ENCODE measurements at places on chromosomes 13 and 19. TPM values are rescaled to one million over a fixed set of nuclear protein-coding genes. Genes with fewer than 3 reads are reported as not detected.

Gene MEDAG
- not detected for total RNA-seq

GRCh38 chr19:2176337-2176994, 12.7 kb downstream of the DOT1L start:
- peaks cover 67% of the 10 kb centered on the region for H3K36me3 ChIP-seq
- no peaks in the 10 kb centered on the region for H3K27me3 ChIP-seq
- H3K4me3 ChIP-seq, result no peak overlapping the region
- no peak overlapping the region for H3K27ac ChIP-seq

DNA sequence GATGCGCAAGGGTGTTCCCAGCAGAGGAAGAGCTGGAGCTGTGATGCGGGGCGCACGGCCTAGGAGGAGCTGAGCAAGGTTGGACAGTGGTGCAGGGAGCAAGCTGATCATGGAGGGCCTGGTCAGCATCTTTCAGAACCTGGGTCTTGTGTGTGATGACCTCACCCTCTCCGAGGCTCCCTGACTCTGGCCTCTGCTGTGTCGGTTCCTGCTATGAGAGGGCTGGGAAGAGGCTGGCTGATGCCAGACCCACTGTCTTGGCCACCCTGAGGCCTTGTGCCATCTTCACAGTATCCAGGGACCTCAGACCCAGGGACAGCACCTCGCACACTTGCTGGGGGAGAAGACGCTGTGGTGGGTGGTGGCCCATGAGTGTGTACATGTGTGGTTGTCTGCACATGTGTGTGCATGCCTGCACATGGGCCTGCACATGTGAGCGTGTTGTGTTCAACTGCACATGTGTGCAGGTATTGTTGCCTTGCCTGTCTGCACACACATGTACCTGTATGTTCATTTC, 16.5 kb upstream of the C13orf46 start:
- H3K4me1 ChIP-seq, result no peaks in the 10 kb centered on the region
- no peaks in the 10 kb centered on the region for H3K27me3 ChIP-seq
- no peak overlapping the region for H3K4me3 ChIP-seq
- no peak overlapping the region for H3K27ac ChIP-seq
- no peak for DNase-seq

DNA sequence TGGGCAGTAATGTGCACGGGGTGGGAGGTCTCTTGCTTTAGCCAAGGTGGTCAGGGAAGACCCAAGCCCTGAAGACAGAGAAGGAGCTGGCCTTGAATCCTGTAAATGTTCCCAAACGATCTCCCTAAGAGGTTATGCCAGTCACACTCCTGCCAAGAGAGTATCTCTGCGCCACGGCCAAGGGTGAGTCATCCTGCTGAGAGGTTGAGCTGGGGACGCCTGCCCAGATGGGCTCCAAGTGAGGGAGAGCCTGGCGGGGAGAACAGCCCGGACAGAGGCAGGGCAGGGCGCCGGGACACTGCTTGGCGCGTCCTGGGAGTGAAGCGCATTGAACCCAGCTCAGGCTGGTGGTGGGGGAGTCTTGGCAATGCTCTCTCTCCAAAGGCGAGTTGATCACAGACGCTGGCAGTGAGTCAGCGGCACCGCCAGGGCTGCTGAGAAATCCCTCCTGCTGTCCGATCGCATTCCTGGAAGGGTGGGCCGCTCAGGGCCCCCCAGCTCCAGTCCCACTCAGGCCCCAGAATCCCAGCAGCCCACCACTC, 16.4 kb downstream of the SULT2B1 start:
- H3K4me1 ChIP-seq, result peaks cover 16% of the 10 kb centered on the region
- H3K4me3 ChIP-seq, result no peak overlapping the region
- peak; percentile 60 for DNase-seq
- H3K36me3 ChIP-seq, result no peaks in the 10 kb centered on the region
- no peak overlapping the region for H3K27ac ChIP-seq

- no peaks in the 10 kb centered on the region for H3K27me3 ChIP-seq
- H3K4me3 ChIP-seq, result no peak overlapping the region
- H3K36me3 ChIP-seq, result no peaks in the 10 kb centered on the region
- H3K27ac ChIP-seq, result no peak overlapping the region
- no peaks in the 10 kb centered on the region for H3K4me1 ChIP-seq
- no peak for DNase-seq
Measured at GRCh38 chr13:31970231-31970930, 61.2 kb upstream of the FRY start.

DNA sequence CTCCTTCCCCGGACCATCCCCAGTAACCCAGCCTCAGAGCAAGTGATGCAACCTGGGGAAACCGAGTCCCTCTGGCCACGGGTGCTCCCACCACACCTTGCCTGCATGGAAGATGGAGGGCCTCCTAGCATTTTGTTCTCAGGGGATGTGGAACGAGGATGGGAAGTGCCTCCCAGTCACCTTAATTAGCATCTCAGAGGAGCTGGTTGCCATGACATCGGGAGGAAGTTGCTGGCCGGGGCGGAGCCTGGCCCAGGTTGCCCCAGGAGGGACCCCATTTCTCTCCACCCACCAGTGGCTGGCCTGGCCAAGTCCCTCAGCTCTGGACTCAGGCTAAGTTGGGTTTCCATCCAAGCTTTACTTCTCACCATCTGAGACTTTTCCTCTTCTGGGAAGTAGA, 24.1 kb upstream of the PTPRS start:
- no peak overlapping the region for H3K27ac ChIP-seq
- peaks cover 14% of the 10 kb centered on the region for H3K27me3 ChIP-seq
- DNase-seq, result peak; percentile 29
- no peaks in the 10 kb centered on the region for H3K4me1 ChIP-seq
- no peaks in the 10 kb centered on the region for H3K36me3 ChIP-seq
- H3K4me3 ChIP-seq, result no peak overlapping the region

Gene KLK15
- total RNA-seq, result not detected

Gene SPACA4
- total RNA-seq, result not detected

DNA sequence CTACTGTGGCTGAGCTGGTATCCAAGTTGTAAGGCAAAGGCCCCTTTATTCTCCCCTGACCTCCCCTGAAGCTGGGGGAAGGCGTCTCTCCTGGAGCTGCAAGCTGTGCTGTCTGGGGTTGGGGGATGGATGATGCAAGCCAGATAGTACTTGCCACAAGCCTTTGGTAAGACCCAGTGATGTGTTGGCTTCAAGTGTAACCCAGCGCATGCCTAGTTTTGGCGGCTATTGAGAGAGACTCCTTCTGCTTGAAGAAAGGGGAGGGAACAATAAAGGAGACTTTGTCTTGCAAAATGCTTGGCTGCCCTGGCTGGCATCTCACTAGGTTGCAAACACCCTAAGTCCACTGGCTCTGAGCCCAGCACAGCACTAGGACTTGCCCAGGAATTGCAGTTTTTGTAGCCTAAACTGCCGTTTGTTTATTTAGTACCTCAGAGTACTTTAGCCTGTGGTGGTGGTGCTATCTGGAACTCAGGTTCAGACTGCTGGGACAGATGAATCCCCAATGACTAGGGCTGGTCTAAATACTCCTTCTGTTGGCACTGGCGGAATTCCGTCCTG, 108.2 kb downstream of the TNFSF13B start:
- no peaks in the 10 kb centered on the region for H3K4me1 ChIP-seq
- DNase-seq, result no peak
- no peaks in the 10 kb centered on the region for H3K36me3 ChIP-seq
- no peak overlapping the region for H3K27ac ChIP-seq
- H3K27me3 ChIP-seq, result no peaks in the 10 kb centered on the region

Measured in K562 (cell line).